ENCODE measurements at places on chromosomes 3 and 15. TPM values are rescaled to one million over a fixed set of nuclear protein-coding genes. Genes with fewer than 3 reads are reported as not detected.
A peak's percentile ranks its signal among the peaks of the same experiment; 100 is the strongest.

The GOLGA6L24 gene
- total RNA-seq = not detected

The RBM5 gene
- 291 TPM for total RNA-seq

The PROS1 gene
- 50.2 TPM for total RNA-seq

The GNAT1 gene
- total RNA-seq = not detected

The IGSF10 gene
- total RNA-seq = 13.1 TPM

The A4GNT gene
- not detected for total RNA-seq

The STAB1 gene
- 79.7 TPM for total RNA-seq

The MITF gene
- 11.7 TPM for total RNA-seq

The GDPGP1 gene
- total RNA-seq = 6.0 TPM

The PLSCR5 gene
- total RNA-seq = 0.88 TPM

GRCh38 chr3:141147657-141148056, 84.0 kb upstream of the PXYLP1 start:
- no peak for DNase-seq

- no peak for DNase-seq
Measured at GRCh38 chr3:156551746-156552145, 3.2 kb downstream of the SSR3 start.

GRCh38 chr15:98733098-98733497, 84.8 kb downstream of the IGF1R start:
- no peak for DNase-seq

DNA sequence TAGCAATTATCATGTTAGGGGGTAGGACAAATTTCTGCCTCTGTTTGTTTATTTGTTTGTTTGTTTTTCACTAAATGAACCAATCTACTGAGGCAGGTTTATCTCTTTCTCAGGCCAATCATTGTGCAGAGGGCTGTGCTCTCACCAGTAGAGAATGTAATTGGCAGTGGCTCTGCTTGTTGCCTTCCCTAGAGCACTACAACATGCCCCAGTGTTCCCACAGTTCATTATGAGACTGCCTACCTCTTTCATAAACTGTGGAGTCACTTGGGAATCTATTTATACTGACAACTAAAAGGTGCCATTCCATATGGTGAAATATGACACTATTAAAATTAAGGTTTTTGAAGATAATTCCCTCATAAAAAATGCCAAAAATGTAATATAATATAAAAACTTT, 196.3 kb upstream of the ALCAM start:
- DNase-seq = no peak

GRCh38 chr15:44663410-44664308, at the start of gene SPG11:
SPG11 (minus strand) TSS chr15:44663662; CDS start chr15:44663647, 15 bp downstream.
- DNase-seq = peak; percentile 93

DNA sequence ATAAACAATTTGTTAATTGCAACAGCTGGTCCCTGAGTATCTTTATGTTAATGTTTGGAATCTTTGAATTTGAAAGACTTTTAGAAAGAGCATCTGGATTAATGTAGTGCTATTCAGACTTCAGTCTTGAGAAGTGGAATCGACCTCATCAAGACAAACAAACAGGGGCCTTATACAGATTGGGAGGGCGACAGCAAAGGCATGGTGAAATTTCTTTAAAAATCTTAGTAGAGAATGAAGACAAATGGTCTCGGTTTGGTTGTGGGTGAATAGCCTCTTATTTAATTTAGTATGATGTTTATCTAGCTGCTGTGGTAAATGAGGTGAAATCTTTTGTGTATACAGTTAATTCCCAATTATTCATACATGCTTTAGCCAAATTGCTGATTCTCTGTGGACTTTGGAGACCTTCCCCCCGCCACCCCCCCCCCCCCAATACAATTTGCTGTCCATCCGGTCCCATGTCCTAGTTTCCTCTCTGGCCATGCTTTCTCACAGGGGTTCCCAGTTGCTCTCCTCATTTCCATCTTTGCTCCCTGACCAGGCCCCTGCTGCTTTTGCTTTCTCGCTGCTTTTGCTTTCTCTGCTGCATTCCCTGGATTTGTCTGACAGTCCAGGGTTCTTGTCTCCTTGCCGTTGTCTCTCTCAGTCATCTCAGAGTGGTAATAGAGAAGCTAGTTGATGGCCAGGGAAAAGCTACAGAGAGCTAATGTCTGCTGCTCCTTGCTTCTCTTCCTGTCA, 135.3 kb downstream of the FNDC3B start:
- DNase-seq = no peak

GRCh38 chr3:101591071-101591470, 17.1 kb downstream of the PCNP start:
- no peak for DNase-seq

DNA sequence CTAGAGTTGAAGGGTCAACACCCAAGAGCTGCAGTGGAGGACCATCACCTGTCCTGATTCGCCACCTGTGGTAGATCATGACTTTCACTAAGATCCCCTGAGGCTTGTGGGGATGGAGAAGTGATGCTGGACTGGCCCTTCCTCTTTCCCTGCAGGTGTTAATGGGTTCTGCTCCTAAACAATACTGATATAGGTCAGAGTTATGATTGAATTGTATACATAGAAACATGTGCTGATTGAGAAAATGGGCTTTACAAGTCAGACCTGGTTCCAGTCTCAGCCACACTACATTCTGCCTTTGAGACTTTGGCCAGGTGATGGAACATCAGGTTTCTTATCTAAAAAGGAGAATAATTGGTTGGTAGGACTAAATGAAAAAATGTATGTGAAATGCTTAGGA, 418.9 kb upstream of the TPRG1 start:
- DNase-seq = no peak

DNA sequence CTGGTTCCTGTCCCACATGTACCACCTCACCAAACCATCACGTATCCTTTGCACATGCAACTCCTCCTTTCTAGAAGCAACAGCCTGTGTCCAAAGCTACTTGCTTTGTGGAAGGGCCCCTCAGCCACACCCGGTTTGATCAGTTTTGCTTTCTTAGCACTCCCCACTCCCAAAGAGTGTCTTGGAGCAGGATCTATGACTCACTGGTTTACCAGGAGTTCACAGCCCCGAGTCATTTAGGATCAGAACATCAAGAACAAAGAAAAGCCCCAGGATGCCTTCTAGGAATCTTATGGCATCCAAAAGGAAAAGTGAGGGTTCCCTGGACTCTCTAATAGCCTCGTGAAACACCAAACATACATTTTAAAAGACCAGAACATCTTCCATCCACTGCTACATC, 50.7 kb upstream of the IGF1R start:
- DNase-seq = no peak

- DNase-seq = no peak
Measured at GRCh38 chr3:59290358-59290757, 240.5 kb upstream of the CFAP20DC start.

- DNase-seq = peak; percentile 34
Measured at GRCh38 chr15:80695911-80696661, 976 bp downstream of the ABHD17C start.

DNA sequence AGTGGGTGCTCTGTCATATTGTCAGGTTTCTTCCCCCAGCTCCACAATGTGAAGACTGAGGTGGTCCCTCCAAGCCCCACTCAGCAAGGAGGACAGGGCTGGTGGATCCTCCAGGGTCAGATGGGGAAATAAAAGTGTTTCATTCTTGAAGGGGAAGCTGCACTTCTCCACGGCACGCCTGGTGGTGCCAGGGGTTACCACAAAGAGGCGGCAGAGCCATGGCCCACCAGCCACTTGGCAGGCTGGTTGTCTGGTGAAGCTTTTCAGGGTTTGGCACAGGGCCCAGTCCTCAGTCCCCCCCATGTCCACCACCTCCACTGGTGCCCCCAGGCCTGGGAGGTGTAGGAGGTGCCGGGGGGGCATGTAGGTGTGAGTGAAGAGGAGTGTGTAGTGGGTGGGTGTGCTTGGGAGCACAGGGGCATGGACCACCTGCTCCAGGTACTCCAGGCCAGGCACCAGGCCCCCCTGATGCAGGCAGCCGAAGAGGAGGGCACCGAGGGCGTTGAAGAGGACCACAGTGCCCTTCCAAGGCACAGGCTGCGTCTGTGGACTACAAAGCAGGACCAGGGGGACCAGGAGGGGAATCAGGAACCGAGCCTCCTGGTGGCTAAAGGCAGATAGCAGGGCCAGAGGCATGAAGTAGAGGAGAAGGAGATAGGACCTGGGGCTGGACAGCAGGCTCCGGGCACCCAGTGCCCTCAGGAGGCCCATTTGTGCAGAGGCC, 5.0 kb upstream of the NCBP2 start:
- no peak for DNase-seq

- no peak for DNase-seq
Measured at GRCh38 chr3:21962456-21962855, 211.4 kb upstream of the ZNF385D start.

- DNase-seq = no peak
Measured at GRCh38 chr15:60966316-60966715, 262.8 kb downstream of the RORA start.

- peak; percentile 89 for DNase-seq
Measured at GRCh38 chr3:59654123-59654479, 604.3 kb upstream of the CFAP20DC start.

- no peak for DNase-seq
Measured at GRCh38 chr15:25403771-25404170, 35.1 kb downstream of the UBE3A start.

DNA sequence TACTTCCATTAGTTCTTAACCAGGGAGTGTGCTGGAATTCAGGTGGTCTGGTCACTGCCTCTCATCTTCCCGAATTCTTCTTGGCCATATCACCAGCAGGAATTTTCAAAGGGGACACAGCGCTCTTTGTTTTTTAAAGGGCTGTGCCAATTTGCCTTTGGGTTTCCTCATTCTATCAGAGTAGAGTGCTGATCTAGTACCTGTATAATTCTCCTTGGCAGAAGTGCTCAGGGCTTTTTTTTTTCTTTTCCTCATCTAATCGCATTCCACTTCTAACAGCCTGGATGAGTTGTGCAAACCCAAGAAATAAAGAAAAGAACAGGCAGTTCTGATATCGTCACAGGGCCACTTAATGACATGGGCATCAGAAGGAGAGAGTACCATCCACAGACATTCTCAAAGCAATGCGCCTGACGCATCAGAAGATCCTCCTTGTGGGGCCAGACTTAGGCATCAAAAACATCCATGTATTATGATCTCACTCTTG, 121.0 kb downstream of the ASB7 start:
- no peak for DNase-seq

DNA sequence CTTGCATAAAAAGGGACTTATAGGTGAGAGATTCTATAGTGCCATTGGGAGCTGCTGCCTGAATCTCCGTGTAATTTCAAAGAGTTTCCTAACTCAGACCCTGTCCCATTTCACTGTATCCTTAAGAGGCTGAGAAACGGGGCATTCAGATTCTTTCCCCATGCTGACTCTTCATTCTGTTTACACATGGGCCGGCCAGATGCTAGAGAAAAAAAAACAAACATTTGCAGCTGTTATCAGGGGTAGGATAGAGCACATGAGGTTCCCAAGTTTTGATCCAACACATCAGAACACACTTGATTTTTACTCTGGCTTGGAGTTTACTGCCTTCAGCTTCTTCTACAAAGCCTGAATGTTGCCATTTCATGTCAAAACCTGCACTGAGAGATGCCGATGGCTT, 215.9 kb upstream of the TPRG1 start:
- DNase-seq = no peak

DNA sequence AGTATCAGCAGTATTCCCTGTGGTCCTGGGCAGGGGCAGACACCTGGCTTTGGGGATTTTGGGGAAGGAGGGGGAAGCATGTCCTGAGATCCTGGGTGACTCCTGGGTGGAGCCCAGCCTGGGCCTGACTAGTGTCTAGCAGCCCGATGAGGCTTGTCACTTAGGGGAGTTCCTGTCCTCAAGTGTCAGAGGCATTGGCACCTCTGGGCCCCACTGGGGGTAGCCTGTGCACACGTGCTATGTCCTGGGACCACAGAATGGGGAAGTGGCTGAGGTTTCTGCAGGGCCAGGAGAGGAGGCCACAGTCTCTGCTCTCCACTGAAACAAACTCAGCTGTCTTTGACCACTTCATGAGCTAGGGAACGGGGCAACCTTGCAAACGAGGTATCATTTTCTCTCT, 31.5 kb upstream of the ADCY5 start:
- no peak for DNase-seq

- DNase-seq = no peak
Measured at GRCh38 chr3:126268866-126269265, 88.3 kb downstream of the KLF15 start.

GRCh38 chr3:29497282-29497681, 216.4 kb downstream of the RBMS3 start:
- DNase-seq = no peak

DNA sequence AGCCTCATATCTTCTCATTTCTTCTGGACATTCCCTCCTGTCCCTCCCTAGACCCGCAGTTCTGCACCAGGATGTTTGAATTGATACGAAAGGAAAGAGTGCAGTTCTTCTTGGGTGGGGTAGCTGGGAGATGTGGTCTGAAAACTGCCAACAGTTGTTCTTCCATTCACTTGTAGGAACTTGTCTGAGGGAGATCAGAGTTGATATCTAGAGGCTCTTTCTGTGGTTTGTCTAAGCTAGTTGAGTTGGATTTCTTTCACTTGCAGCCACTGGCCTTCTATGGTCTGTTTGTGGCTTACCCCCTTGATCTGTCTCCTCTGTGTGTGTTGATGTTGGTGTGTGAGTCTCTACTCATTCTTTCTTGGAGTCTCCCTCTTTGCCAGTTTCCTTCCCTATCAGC, 42.5 kb upstream of the PIK3CB start:
- DNase-seq = no peak

DNA sequence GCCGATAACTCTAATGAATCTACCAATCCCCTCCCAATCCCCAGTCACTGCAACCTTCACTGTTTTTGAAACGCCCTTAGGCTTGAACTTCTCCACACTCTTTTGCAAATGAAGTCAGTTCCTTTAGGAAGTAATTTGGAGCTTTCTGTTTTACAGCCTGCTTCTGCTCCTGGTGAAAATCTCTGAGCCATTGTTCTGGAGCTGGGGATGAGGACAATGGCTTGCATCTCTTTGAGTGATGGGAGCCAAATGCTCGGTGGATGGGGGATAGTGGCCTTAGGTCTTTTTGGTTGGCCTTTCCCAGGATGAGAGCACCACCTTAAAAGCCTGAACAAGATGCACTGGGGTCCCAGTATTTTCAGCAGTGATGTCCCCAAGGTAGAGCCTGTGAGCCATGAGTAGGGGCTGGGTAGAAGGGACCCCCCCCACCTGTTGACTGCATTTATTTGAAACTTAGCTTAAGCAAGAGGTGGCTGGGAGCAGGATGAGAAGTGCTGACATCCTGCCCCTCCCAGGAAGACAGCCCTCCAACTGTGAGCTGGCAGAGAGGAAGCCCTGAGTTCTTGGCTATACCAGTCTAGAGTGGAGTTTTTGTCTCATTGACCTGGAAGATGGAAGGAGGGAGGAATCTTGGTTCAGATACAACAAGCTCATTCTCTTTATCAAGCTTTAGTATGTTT, 7.6 kb upstream of the MYO5C start:
- no peak for DNase-seq

- DNase-seq = no peak
Measured at GRCh38 chr3:55828712-55829111, 341.6 kb upstream of the WNT5A start.

- DNase-seq = no peak
Measured at GRCh38 chr15:56732886-56733135, 498 bp downstream of the ZNF280D start.

- no peak for DNase-seq
Measured at GRCh38 chr3:22506871-22507270, 696.3 kb upstream of the UBE2E2 start.

Measured in spinal cord (tissue), 10 donors.